ENCODE measurements at places on chromosomes 2 and 18. TPM values are rescaled to one million over a fixed set of nuclear protein-coding genes. Genes with fewer than 3 reads are reported as not detected.

The ZNF892 gene
- polyA plus RNA-seq: 0.34 TPM

The EHD3 gene
- 45.3 TPM for polyA plus RNA-seq

The FRZB gene
- polyA plus RNA-seq: 21.3 TPM

The PCARE gene
- 1.3 TPM for polyA plus RNA-seq

The POTEJ gene
- not detected for polyA plus RNA-seq

The CDCA7 gene
- polyA plus RNA-seq: 0.34 TPM

The MAP3K20 gene
- 3.9 TPM for polyA plus RNA-seq

The MGAT4A gene
- polyA plus RNA-seq: 23.5 TPM

The GREB1 gene
- 1.8 TPM for polyA plus RNA-seq

The RTP5 gene
- not detected for polyA plus RNA-seq

The SPP2 gene
- not detected for polyA plus RNA-seq

The ANKRD30B gene
- polyA plus RNA-seq: not detected

The OR6B3 gene
- not detected for polyA plus RNA-seq

The CCBE1 gene
- 1.8 TPM for polyA plus RNA-seq

The POMC gene
- 2.1 TPM for polyA plus RNA-seq

The IL1RL1 gene
- polyA plus RNA-seq: 102 TPM

DNA sequence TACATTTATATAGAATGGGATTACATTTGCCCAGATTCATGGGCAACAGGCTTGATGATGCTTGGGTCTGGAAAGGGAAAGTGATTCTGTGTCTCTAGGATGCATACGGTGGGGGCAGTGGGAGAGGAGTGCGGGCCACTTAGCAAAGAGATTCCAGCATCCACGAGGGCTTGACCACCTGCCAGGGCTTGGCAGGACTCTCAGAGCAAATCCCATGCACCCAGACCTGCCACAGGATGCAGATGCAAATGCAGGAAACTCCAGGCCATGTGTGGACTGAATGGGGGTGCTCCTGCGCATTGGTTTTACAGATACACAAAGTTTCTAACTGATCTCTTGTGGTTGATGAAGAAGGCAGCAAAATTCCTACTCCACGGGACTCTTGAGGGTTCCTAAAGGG lies 334.7 kb downstream of the CYRIA start:
- no peak for DNase-seq

GRCh38 chr2:10339647-10340592 lies 37.2 kb downstream of the HPCAL1 start:
- no peak for DNase-seq

DNA sequence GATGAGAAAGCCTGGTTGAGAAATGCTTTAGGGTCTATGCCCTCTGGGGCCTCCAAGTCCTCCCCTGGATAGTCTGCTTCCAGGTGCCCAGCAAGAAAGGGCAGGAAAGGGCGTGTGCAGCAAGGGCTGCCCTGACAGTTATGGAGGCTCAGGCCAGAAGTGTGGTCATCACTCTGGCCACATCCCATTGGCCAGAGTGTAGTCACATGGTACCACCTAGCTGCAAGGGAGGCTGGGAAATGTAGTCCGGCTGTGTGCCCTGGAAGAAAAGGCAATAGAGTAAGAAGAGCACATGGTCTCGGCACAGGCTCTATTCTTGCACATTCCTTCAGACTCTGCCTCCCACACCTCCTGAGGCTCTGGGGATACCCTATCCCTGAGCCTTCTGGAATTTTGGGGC lies 35.7 kb downstream of the ODC1 start:
- peak; percentile 44 for DNase-seq

DNA sequence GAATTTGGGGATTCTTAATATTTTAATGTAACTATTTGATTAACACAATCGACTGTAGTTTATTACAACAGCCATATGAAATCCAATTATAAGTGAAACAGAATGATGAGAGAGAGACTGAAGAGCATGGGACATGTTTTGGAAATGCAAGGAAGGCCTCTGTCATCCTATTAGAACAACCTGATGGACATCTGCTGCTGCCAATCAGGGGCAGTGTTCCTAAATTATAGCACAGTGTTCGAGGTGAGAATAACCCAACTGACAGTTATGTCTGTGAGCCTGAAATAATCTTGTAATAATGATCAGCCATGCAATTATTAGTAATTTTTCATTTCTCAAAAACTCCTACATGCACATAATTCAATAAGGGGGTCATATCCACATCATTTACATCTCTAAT lies 73.6 kb downstream of the CCDC141 start:
- no peak for DNase-seq

- DNase-seq: no peak
Observed at GRCh38 chr18:51100385-51101120, 70.5 kb downstream of the SMAD4 start.

DNA sequence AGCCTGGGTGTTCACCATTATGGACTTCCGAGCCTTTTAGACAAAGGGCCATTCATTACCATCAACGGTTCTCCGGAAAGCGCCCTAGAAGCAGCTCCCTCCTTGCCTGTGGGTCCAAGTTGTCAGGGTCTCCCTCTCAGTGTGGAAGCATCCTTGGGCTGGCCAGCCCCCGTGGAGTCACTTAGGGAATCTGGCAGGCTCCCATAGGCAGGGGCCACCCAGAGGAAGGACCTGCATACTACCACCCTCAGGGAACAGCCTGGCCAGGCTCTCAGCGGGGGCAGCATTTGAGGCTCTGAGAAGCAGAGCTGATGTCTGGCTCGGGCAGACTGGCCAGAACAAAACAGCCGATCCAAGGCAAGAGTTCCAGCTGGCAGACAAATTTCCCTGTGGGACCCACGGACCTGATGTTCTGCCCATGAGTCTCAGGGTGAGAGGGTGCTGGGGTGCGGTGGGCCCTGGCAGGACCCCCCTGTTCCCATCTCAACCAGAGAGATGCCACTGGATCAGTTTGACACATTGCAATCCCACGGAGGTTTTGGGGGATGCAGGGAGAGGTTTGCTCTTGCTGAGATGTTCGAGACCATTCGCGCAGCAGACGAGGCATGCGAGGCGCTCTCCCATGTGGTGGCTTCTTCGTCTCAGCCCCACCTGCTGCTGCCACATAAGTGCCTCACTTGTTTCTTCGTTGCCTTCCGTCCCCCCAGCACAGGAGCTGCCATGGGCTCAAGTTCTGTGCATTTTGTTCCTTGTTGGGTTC lies 56.9 kb downstream of the ACKR3 start:
- no peak for DNase-seq

DNA sequence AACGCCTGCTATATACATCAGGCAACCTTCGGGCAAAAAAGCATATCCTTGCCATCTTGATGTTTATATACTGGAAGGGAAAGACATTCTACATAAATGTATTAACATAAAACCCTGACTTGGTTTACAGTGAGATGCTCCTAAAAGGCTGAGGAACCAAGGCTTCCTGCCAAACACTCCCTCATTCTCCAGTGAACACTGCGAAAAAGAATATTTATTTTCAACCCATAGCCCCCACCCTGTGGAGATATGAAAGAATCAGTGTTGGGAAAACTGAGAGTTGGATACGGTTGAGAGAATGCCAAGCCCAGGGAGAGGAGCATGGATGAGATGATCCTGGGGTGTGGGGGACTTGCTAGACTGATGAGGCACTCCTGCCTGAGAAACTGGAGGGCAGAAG lies 94.9 kb downstream of the PIEZO2 start:
- DNase-seq: no peak

- no peak for DNase-seq
Observed at GRCh38 chr18:29188760-29189159, 1011.8 kb upstream of the CDH2 start.

DNA sequence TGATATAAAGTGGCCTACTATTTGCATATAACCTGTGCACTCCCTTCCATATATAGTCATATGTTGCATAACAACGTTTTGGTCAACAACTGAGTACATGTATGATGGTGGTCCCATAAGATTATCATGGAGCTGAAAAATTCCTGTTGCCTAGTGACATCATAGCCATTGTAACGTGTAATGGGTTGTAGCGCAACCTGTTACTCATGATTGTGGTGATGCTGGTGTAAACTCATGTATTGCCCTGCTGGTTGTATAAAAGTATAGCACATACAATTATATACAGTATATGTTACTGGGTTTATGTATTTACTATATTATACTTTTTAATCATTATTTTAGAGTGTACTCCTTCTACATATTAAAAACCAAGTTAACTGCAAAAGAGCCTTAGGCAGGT lies 144.8 kb upstream of the IL1R2 start:
- no peak for DNase-seq

GRCh38 chr2:136770384-136770783 lies 5.0 kb downstream of the THSD7B start:
- no peak for DNase-seq

DNA sequence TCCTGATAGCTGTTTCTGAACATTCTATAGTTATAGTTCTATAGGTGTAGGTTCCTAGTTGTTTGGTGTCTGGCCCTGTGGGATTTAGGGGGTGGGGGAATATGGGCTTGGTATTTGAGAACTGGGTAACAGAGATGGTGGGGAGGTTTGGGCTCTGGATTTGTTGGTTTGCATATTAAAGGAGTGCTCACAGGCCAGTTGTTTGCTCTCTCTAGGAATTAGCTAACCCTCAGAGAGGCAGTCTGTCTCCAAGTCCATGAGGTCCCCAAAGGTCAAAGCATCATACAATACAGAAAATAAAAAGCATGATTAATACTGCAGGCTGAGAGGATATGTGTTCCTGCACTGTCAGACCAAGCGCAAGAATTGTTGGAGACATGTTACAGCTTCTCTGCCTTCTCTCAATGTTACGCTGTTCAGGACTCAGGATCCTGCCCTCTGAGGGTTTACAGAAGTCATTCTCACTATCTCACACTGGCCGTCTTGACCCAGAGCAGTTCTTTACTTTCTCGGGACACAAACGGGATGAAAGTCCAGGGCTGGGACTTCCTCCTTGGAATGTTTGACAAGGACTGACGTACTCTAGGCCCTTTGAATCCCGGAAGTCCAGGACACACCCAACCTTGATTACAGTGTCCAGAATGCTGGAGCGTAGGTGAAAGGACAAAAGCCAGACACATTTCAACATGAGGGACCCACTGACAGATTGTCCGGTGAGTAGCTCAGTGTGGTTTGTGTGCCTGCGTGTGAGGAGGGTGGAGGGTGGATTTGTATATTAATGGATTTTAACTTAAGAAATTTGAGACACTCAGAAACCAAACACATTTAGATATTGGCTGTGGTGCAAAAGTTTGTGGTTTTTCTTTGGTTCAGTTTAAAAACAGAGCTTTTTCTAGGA lies at the start of gene NOSTRIN:
TSS of gene NOSTRIN (plus strand) at position 677 of the 898 bp plus-strand sequence. CDS start at position 687, 10 bp downstream.
- no peak for DNase-seq

- no peak for DNase-seq
Observed at GRCh38 chr2:69138247-69138772, 125.3 kb downstream of the ANTXR1 start.

DNA sequence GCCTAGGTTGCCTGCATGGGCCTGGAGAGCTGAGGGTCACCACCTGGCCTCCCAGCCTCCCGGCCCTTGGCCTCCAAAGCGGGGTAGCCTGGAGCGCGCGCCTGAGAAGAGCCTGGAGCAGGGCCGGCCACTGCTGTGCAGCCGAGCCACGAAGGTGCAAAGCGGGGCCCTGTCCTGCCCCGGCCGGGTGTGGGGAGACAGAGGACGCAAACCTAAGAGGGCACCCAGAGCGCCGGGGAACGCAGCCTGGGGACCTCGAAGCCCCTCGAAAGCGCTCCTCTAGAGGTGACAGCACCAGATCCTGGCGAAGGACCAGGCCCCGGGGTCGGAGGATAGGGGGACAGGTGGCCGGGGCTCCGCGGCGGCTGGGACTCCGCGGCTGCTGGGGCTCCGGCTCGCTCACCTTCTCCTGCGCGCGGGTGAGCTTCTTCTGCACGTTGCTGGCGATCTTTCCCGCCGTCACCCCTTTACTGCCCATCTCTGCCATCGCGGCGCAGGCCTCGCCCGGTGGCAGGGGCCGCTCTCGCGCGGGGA lies 430 bp downstream of the BIN1 start:
- DNase-seq: no peak

DNA sequence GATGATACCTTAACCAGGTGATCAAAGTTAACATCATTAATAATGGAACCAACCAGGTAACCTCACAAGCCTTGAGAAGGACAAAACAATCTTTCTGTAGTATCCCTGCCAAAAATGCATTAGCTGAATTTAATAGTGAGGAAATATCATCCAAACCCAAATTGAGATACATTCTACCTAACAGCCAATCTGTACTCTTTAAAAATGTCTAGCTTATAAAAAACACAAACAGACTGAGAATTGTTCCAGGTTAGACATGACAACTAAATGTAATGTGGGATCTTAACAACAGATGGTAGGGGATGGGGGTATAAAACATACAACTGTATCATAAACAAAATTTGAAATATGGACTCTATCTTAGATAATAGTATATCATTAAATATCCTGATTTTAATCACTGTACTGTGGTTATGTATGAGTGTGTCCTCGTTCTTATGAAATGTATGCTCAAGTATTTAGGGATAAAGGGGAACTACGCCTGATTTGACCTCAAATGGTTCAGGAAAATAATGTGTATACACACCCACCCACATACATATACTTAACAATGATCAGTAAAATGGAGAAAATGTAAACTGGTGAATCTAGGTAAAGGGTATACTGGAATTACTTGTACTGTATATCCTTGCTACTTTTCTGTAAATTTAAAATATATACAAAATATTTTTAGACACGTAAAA lies 1.7 kb downstream of the FANCL start:
- DNase-seq: no peak

GRCh38 chr18:79851950-79852349 lies 54.2 kb downstream of the KCNG2 start:
- DNase-seq: no peak

GRCh38 chr2:97698530-97698929 lies 14.8 kb upstream of the ZAP70 start:
- DNase-seq: no peak

- peak; percentile 37 for DNase-seq
Observed at GRCh38 chr2:27118525-27119329, at the start of gene CGREF1. TSS of gene CGREF1 (minus strand) at chr2:27119128. CDS start at chr2:27104366, 14,762 bp downstream.

- no peak for DNase-seq
Observed at GRCh38 chr18:3654442-3655253, 204.7 kb downstream of the TGIF1 start.

GRCh38 chr2:145256551-145256950 lies 736.6 kb upstream of the ZEB2 start:
- DNase-seq: no peak

- no peak for DNase-seq
Observed at GRCh38 chr2:74528600-74529356, 728 bp downstream of the AUP1 start.

DNA sequence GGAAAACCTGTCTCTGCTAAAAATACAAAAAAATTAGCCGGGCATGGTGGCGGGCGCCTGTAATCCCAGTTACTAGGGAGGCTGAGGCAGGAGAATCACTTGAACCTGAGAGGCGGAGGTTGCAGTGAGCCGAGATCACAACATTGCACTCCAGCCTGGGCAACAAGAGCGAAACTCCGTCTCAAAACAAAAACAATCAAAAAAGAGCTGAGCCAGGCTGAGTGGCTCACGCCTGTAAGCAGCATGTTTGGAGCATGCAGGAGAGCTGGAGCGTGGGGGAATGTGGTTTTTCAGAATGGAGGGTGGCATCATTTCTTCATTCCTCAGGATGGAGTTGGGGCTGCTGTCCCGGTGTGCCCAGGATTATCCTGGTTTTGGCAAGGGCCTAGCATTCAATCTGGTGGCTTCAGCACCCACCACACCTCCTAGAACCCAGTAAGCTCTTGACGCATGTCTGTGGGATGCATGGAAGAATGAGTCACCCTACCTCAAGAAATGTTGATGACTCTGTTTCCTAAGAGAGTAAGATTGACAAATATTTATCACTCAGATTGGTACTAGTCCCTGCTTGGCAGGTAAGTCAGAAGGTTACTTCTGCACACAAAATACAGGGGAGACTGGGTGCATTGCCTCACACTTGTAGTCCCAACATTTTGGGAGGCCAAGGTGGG lies 90.2 kb upstream of the ODC1 start:
- DNase-seq: peak; percentile 17

- DNase-seq: no peak
Observed at GRCh38 chr2:83233326-83233725, 1225.8 kb downstream of the SUCLG1 start.

All from kidney (tissue), 22 donors.